Neural crest cell (in vitro differentiated cells): ENCODE measurements at places on chromosomes 2 and 18.

- no peak for DNase-seq
These were observed 226.0 kb upstream of the PXDN start for GRCh38 chr2:1970341-1970740.

GRCh38 chr18:51193621-51194287 lies 3.7 kb downstream of the MEX3C start:
- DNase-seq: no peak

GRCh38 chr2:173657996-173658717 lies 303.5 kb downstream of the CDCA7 start:
- no peak for DNase-seq

- DNase-seq: peak; percentile 33
These were observed 327 bp downstream of the LTBP1 start for GRCh38 chr2:32947076-32947483.

DNA sequence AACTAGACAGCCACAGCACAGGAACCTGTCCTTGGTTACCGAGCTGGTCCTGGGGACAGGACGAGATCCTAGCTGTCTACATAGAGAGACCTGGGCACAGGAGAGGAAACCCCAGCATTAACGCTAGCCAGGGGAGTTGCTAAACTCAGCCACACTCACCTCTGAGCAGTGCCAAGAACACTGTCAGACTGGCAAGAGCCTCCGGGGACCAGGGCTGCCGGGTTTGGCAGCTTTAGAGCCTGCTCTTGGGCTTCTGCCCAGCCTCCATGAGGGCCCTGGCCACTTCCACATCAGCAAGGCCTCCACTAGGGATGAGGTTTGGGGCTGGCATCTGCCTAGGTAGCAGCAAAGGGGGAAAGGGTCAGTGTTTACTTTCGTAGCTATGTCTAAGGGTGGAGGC lies 6.7 kb downstream of the TMBIM1 start:
- no peak for DNase-seq

- DNase-seq: no peak
These were observed 32.7 kb downstream of the ZFP36L2 start for GRCh38 chr2:43193652-43194120.

GRCh38 chr2:98857001-98857400 lies 79.0 kb downstream of the CRACDL start:
- DNase-seq: no peak

- DNase-seq: no peak
These were observed 96.7 kb downstream of the DGKD start for GRCh38 chr2:233450864-233451575.

- DNase-seq: no peak
These were observed 160.7 kb downstream of the DTNB start for GRCh38 chr2:25512707-25513106.

DNA sequence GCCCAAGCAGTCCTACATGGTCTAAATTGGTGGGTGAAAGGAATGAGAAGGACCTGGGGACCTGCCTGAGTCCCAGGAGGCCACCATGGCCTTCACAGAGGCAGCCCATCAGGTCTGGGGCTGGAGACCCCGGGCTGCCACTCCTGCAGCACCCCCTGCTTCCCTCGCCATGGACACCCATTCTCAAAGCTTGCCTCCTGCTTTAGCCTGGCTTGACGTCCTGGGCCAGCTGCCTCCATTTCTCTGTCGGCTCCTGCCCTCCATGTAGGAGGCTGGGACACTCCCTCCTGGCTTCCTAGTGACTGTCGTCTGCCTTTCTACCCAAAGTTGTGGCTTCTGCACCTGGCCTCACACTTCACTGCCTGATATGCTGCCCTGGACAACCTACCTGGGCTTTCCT lies 198.6 kb downstream of the FAM210A start:
- no peak for DNase-seq

DNA sequence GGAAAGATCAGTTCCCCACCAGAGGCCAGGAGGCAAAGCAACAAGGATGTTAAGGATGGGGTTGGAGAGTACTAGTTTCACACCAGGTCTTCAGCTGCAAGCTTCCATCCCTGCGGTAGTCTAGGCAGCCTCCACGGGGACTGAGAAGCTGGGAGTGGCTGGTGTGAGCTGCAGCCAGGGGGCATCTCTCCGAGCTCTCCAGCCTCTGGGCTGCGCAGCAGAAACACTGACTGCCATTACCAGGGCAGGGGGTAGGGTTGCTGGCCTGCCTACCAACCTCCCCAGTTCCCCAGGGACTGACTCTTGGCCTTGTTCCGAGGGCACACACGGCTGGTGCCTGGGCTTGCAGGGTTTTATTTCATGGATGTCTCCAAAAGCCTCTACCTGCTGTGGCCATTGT lies 15.9 kb downstream of the GATA6 start:
- DNase-seq: no peak
